Stimulated activated CD4-positive, alpha-beta T cell treated with anti-CD3 and anti-CD28 coated beads, Interleukin-4, amount 100 ng/mL, for 1 hour (primary cell): ENCODE measurements at places on chromosomes 5 and 9.

- DNase-seq = no peak
Measured at GRCh38 chr9:125532812-125533594, 174.0 kb downstream of the MAPKAP1 start.

- no peak for DNase-seq
Measured at GRCh38 chr9:121776739-121777637, 125.6 kb downstream of the DAB2IP start.

GRCh38 chr9:752681-753200, 88.8 kb upstream of the DMRT1 start:
- no peak for DNase-seq

GRCh38 chr5:42855811-42856210, 44.1 kb upstream of the SELENOP start:
- DNase-seq = no peak

DNA sequence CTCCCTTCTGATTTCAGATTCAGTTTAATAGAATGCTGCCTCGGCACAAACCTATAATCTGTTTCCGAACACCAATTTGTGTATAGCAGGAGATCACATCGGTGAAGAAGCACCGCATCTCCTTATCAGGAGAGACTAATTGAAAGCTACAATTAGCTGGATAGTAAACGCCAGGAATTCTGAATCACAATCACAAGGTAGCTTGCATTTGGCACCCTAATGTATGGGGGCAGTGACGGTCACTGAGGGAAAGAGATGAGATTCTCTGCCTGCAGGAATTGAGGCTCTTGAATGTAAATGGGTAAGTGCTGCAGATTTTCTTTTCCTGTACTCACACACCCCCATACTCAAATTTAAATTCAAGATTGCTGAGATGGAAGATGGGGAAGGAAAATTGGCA, 373.6 kb upstream of the ZNF608 start:
- no peak for DNase-seq

DNA sequence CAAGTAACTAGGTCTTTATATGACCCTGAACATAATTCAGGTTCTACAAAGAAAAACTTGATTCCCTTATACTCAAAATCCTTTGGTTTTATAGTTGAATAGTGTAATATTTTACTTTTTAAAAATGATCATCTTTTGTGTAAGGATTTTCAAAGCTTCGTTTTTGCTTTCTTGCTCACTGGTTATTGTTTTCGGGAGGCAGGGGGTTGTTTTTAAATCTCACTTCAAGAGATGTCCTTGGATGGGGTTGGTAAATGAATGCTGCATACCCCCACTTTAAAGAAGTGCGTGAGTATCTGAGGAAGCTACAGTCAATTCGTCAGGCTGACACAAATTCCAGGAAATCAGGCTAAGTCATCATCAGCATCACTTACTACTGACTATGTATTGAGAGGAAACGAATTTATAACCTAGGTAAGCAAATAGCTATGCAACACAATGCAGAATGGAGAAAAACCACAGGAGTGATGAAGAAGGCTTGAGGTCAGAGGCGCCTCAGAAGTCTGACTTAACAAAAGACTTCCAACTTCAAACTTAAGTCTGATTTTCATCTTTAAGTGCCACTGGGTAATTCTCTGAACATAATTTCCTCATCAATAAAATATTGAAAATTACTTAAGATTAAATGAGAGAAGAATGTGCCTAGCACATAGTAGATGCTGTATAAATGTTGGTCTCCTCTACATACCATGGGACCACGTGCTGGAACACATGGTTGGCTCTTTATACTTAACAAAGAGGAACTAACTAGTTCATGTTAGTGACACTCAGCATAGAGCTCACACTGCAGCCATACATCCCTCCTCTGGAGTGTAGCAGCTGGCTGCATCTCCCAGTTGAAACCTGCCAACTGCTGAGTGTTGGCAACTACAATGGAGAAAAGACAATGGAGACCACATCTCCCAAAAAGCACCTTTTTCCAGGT, 106.0 kb upstream of the KIF2A start:
- DNase-seq = no peak

DNA sequence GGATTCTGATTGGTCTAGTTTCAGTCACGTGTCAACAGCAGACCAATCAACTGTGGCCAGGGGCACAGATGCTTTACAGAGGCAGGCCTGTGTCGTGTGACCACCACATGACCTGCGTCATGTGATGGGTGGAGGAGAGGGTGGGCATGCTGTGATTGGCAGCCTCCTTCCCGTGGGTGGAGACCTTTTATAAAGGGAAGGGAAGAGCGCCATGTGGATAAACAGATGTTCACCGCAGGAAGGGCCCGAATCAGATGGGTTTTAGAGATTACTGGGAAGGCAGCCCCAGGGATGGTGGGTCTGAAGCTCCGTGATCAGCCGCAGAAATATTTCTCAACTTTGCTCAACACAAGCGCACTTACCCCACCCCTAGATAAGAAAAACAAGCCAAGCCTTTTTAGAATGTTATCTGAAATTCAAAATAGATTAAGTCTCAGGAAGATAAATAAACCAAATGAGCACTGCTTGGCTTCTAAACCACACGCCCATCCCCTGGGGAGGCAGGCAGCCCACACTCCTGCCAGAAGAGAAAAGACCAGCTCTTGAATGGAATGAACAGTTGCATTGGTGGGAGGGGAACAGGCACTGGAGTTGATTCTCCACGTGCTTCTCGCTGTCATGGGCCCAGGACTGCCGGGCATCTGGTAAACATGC, 43.6 kb downstream of the ROPN1L start:
- DNase-seq = no peak

DNA sequence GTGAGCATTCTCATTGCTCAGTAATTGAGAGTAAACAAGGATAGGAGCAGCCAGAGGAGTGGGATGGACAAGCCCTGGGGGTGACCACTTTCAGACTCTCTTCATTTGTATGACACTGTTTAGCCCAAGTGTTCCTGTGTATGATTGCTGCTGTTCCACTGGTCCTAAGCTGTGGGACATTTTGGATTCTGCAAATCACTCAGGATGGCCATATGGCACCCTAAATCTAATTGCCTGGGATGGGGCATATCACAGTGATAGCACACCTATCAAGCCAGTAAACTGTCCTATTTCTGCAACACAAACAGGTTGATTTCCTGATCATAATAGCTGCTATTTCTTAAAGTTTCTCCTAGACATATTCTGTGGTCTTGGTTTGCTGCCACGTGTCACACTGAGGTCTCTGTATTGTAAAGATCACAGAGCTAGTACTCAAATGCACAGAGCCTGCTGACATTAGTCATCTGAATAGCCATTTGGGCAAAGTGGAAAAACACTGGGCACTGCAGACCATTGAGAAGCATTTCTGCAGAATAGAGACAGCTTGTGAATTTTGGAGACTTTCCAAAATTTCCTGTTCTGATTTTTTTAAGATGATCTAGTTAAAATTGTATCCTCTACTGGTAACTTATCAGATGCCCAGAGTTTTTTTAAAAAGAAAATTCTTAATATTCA, 320.2 kb downstream of the RFX3 start:
- DNase-seq = no peak

DNA sequence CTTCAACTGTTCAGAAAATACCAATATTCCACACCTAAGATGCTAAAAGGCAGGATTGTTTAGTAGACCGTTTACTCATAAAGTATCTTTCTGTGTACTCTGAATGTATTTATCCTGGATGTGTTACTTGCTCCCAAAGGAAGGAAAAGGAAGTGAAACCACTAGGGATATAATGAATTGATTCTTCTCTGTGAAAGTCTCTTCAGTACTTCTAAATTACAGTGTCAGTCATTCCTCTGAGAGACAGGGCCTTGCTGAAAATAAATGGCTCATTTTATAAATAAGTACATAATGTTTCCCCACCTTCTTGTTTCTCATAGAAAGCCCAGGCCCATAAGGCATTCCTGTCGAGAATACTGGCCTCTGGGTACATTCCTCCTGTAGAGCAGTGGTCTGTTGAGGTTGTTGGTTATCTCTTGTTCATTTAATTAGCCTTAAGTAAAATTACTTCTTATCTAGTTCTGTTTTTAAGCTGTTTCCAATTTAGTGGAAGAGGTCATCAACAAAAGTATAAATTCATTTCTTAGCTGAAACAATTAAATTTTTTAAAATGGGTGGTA, 1.6 kb downstream of the HAPLN1 start:
- DNase-seq = no peak

GRCh38 chr5:154614595-154614994, 136.6 kb upstream of the HAND1 start:
- DNase-seq = no peak

DNA sequence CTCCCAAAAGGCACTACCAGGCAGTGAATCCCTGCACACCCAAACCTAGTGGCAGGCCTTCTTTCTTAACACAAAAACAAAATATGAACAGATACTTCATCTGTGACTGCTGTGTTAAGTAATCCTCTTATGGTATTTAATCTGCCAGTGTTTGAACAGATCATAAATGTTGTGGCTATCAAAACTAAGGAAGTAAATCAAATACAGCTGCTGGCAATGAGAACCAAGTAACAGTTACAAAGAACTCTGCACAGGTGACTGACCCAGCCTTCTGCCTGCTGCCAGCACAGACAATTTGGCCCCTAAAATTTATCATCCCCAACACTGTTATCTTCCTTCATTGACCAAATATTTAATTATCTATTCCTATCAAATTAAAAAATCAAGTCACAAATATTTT, 78.0 kb downstream of the GNAQ start:
- DNase-seq = no peak

DNA sequence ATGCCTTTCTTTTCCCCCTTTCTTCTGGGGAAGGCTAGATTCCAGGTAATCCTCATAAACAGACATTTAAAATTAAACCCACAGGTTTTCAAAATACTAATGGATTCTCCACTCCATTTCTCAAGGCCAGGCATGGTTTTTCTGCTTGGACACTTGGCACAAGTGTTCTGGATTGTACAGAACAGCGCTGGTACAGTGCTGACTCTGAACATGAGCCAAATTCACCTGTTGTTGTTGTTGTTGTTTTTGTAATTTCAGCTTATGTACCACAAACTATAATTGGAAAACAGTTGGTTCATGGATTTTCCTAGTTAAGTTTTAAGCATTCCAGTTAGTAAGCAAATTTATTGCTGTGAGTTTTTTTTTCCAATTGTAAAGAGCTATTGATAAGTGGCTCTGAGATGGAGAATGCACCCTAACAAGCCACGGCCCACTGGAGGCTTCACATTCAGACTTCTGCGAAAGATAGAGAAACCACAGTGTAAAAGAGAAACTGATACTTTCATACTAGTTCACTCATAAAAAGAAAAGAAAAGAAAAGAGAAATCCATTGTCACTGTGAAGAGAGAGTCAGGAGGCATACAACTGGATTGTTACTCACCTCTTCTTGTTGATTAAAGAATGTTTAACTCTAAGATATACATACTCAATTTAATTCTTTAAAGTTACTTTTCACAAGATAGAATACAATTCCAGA, 16.2 kb upstream of the ITGA1 start:
- peak; percentile 33 for DNase-seq

DNA sequence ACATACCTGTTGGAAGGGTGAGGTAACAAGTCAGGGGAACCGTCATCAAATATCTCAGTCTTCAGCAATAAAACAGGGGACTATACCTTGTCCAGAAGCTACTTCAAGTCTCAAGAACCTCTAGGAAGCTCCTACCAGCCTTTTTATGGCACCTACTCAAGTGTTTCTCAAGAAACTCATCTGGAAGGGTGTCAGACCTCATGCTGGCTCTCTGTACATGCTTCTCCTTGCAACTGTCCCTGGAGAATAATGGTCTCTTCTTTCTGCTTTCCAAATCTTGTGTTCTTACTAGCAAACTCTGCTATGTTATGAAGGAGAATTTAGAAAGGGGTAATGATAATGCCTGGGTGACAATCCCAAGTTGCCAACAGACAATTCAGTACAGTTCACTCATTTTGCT, 8.3 kb upstream of the PTAR1 start:
- DNase-seq = no peak

- DNase-seq = no peak
Measured at GRCh38 chr9:120681121-120681520, 33.1 kb downstream of the MEGF9 start.

DNA sequence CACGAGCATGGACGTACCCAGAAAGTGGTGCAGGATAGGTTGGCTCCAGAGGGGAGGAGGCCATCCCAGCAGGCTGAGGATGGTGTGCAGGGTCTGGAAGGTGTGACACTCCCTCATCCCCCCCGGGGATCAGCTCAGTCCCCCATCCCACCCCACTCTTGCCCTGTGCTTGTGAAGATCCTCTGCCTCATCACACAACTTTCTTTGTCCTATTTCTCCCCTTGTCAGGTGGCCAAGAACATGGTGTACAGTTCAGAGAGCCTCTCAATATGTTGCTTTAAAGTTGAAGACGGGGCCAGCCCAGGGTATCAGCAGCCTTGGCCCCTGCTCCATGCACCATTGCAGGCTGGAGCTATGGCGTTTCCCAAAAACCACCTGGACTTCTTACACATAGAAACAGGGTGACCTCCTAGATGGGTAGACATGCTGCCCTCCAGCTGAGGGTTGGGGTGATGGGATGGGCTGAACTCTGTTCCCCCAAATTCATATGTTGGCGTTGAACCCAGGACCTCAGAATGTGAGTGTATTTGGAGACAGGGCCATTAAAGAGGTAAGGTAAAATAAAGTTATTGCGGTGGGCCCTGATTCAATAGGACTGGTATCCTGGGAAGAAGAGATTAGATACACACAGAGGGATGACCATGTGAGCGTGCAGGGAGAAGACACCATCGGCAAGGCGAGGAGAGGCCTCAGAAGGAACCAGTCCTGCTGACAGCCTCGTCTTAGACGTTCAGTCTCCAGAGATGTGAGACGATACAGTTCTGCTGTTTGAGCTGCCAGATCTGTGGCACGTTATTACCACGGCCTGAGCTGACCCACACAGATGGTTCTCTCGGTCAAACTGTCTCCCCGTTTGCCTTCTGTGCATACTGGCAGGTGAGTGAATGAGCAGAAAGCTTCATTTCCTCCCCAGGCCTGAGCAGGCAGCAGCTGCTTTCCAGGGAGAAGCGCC, 272.5 kb downstream of the GADD45G start:
- no peak for DNase-seq

DNA sequence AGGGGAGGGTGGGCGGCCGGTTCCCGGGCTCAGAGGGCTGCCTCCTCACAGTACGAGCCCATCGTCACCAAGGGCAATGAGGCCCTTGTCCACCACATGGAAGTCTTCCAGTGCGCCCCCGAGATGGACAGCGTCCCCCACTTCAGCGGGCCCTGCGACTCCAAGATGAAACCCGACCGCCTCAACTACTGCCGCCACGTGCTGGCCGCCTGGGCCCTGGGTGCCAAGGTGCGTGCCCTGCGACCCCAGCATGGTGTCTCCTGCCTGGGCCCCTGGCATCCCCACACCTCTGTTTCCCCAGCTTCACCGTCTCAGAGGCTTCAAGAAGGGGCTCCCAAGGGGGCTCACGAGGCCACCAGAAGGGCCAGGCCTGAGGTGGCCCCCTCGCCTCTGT, 7.2 kb downstream of the DBH start:
- DNase-seq = no peak

DNA sequence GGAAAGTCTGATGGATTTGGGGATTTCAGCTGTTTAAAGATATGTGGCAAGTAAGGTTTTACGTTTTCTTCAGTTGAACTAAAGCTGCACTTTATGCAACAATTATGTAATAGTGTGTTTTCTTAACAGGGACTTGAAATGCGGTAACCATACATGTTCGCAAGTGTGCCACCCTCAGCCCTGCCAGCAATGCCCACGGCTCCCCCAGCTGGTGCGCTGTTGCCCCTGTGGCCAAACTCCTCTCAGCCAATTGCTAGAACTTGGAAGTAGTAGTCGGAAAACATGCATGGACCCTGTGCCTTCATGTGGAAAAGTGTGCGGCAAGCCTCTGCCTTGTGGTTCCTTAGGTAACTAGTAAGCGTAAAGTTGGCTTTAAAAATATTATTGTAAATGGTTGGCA, 28.5 kb downstream of the NFX1 start:
- no peak for DNase-seq

- no peak for DNase-seq
Measured at GRCh38 chr5:131416729-131417128, 152.9 kb downstream of the CDC42SE2 start.

- no peak for DNase-seq
Measured at GRCh38 chr9:76067696-76068095, 177.2 kb downstream of the PCSK5 start.
